ENCODE measurements at places on chromosomes 5 and 9.

GRCh38 chr5:96661855-96662724 lies at the start of gene CAST:
Gene CAST, plus strand, starts transcription at chr5:96662376. Its CDS starts 47 bp downstream, at chr5:96662423.
- DNase-seq: peak; percentile 98

GRCh38 chr9:111975709-111976108 lies 79.1 kb downstream of the UGCG start:
- DNase-seq: no peak

GRCh38 chr5:1029282-1029944 lies 20.8 kb downstream of the NKD2 start:
- no peak for DNase-seq

- DNase-seq: no peak
Measured at GRCh38 chr9:33785914-33786313, 9.4 kb upstream of the PRSS3 start.
